ENCODE measurements at places on chromosomes 3 and 15.
A peak's percentile ranks its signal among the peaks of the same experiment; 100 is the strongest.

- peak; percentile 98 for DNase-seq
Measured at GRCh38 chr15:35481992-35482391, 64.0 kb downstream of the DPH6 start.

DNA sequence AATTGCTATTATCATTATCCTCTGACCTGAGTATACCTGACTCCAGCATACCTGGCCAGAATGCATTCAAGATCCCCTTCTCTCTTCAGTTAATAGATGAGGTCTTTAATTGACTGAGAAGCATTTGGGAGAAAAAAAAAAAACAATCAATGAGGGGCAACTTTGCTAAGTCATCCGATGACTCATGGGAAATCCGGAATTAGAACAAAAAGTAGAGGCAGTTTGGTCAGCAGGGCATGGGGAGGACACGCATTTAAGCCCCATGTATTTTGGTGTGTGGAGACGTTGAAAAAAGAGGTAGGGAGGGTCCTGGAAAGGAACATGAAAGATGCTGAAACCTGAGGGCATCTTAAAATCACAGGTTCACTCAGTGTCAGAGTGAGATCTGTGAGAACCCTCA is 256.2 kb downstream of the RORA start:
- peak; percentile 34 for DNase-seq

DNA sequence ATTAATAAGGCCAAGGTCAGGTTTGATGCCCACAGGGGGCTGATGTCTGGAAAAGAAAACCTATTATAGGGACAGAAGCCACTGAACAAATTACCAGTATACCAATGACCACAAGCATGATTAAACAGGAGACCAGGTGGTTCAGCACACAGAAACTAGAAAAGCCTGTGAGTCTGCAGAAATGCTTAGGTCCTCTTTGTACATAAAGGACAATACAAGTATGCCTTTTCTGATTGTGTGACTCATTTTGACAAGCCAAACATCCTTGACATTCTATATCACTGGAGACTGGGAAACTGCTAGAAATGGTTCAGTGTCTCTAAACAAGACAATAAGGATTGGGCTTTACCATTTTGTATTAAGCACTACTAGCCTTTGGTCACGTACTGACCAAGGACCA is 113.2 kb upstream of the MYO5C start:
- peak; percentile 62 for DNase-seq

DNA sequence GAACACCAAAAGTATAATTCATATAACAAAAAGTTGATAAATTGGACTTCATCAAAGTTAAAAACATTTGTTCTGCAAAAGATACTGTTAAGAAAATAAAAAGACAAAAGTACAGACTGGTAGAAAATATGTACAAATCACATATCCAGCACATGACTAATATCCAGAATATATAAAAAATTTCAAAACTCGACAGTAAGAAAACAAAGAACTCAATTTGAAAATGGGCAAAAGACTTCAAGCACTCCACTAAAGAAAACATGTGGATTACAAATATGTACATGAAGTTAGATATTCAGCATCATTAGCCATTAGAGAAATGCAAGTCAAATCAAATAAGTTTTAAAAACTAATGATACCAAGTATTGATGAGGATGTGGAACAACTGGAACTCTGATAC is 6.7 kb downstream of the GK5 start:
- DNase-seq = no peak

DNA sequence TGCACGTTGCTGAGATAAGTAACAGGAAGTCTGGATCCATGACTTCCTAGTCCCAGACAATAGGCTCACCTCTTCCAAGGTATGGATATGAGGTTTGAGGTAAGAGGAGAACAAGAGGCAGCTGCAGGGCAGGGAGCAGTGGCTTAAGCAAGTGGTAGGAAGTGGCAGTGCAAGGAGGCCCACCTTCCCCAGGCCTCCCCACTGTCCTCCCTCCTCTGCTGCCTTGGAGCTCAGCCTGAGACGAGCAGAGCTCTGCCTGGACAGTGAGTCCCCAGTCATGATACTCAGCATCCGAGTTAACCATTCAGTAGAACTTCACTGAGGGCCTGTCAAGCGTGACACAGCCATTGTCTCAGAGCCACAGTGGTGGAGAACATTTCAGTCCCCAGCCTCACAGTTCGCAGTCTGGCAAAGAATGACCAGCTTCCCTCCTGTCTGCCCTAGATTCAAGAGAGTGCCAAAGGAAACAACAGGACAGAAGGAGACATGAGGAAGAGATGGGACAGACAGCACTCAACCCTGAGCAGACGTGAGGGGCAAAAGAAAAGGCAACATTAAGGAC is 41.4 kb upstream of the BOC start:
- DNase-seq = no peak

GRCh38 chr3:57673156-57673555 is 19.7 kb downstream of the DENND6A start:
- DNase-seq = no peak

- peak; percentile 92 for DNase-seq
Measured at GRCh38 chr3:169478566-169479313, 184.8 kb downstream of the MECOM start.

GRCh38 chr3:49378249-49378895 is 20.2 kb upstream of the GPX1 start:
- peak; percentile 52 for DNase-seq

GRCh38 chr3:125110876-125111480 is 55.2 kb upstream of the HEG1 start:
- DNase-seq = no peak

DNA sequence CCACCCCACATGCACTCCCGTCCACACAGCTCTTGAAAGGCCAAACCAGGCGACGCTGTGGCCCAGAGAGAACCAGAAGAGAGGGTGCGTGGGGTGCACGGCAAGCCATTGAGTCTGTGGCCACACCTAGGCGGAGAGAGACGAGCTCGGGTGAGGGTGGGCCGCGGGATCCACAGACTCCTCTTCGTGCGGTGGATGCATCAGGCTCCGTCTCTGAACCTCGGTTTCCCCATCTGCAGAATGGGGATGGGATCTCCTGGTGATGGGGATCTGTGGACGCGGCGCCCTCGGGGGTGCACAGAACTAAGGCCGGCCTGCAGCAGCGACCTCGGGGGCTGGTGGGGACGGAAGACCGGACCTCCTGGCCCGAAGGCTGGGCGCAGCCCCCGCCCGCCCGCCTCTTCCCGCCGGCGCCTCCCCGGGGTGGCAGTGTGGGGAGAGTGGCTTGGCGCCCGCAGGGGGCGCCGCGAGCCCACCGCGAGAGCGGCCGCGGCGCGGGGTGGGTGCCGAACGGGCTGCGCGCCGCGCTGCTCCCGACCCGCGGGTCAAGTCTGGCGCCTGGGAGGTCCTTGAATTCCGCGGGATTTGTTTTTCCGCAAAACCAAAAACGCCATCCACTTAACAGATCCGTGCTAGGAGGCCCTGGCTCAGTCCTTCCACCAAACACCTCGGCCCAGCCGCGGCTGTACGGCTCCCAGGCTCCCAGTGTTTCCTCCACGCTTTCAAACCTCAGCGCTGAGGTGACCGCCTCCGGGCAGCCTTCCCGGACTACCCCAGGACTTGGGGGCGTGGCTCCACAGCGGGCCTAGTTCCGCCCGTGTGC is 13.2 kb upstream of the ADPGK start:
- peak; percentile 15 for DNase-seq

- DNase-seq = no peak
Measured at GRCh38 chr3:119221779-119222320, 18.8 kb downstream of the B4GALT4 start.

GRCh38 chr3:136512381-136512780 is 239.8 kb downstream of the STAG1 start:
- DNase-seq = no peak

GRCh38 chr3:197031315-197032285 is 2.0 kb upstream of the MELTF start:
- peak; percentile 99 for DNase-seq

DNA sequence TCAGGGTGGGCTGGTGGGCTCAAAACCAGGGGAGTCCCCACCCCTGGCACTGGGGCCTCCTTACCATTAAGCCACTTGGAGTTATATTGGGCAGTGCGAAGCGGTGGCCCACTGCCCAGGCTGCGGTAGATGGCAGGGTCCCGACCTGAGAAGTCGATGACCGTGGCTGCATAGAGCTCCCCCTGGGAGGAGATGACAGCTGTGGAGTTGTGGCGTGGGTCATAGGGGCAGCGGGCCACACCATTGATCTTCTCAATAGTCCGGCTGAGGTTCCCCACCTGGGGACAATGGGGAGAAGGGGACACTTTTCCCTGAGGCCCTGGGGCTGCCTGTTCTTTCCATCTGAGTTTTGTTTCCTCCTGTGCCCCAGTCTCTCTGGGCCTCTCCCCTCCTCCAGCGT is 99.8 kb downstream of the SEMA5B start:
- no peak for DNase-seq

DNA sequence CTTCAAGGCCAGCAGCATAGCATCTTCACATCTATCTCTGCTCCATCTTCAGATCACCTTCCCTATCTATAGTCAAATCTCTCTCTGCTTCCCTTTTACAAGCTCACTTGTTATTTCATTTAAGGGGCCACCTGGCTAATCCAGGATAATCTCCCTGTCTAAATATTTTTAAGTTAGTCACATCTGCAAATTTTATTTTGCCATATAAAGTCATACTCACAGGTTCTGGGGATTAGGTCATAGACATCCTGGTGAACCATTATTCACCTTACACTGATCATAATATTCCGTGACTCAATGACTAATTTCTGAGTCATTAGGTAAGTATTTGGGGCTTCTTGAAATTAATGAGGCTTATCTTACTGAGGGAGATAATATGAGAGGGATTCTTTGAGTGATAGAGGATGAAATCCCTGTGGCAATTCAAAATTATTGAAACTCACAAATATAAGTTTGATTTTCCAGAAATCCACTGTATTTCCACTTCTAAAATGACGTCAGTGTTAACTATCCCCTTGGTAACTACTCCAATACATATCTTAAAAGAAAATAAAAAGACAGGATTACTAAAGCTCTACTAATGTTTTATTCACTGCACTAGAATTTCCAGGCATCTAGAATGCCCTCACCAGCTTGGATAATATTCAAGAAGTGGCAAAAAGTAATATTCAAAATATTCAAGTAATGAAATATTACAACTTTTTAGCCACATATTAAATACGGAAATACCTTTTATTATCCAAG is 93.7 kb upstream of the RBMS3 start:
- DNase-seq = peak; percentile 93

DNA sequence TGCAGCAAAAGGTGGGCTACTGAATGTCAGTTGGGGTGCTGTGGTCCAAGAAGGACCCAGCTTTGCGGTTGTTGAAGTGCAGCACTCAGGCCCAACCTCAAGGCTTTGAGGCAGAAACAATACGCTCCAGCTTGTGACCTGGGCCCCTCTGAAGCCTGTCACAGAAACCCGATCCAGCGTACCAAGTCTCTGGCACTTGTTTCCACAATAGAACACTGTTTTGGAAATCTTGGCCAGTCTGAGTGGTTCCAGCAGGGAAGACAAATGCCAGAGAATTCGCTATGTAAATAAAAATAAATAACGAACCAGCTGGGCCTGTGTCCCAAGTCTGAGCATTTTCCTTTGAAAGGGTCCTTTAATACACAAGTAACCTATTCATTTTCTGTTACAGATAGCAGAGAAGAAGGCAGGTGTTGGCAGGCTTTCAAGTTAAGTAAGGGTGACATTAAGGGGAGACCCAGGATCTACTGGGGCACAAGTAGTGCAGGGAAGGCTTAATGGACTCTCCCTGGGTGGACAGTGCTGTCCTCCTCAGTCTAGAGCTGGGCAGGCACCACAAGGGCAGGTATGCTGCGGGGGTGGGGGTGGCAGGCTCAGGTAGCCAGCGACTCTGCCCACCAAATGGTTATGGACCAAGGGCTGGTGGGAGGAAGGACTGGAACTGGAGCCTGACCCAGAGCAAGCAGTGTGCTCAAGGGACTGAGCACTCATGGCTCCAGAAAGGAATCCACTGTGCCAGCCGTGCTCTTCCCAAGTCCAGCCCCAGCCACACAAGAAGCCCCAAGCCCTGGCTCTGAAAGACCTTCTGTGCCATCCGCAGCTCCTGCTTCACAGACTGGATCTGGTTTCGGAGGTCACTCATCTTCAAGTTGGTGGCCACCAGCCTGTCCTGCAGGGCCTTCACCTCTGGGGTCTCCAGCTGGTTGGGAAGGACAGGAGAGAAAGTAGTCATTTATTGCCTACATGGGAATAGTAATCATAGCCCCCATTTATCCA is 26.3 kb downstream of the CCDC13 start:
- no peak for DNase-seq

- DNase-seq = no peak
Measured at GRCh38 chr15:61680260-61681037, 379.8 kb downstream of the VPS13C start.

DNA sequence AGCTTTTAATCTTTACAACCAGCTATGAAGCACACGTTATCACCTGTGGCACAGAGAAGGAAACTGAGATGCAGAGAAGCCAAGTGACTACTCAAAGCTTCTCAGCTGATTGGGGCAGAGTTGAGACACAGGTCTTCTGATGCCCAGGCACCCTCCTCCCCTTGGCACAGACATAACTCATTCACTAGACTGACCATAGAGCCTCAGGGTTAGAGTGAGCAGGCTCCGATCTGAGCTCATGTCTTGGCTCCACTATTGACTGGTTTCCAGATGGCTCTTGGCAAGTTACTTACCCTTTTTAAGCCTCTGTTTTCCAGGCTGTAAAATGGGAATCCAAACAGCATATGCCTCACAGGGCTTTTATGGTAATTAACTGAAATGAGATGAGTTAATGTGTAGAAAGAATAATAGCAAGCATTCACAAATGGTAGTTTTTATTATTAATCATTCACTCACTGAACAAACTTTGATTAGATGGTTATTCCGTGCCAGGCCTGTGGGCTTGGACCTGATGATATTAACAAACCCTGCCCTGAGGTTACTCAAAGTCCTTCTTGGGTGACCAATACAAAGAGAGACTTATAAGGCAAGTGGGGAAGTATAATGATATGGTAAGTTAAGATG is 184.3 kb downstream of the ANXA2 start:
- no peak for DNase-seq

GRCh38 chr3:194711913-194712312 is 26.2 kb downstream of the FAM43A start:
- peak; percentile 97 for DNase-seq

DNA sequence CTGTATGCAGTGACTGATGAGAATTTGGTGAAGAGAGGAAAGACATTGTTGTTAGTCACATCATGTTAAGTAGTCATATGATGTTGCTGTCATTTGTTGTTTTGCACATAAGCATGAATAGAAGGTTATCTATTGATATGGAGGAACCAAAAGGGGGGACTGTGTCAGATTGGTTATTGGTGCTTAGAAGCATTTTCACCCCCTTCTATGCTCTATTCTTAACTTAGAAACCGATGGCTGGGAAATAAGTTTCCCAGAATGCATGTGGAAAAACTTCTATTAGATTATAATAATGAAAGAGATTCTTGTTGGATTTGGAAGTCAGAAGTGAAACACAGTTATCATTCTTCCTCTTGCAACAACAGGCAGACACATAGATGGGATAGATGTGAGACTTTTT is 33.2 kb upstream of the CADM2 start:
- no peak for DNase-seq

- DNase-seq = no peak
Measured at GRCh38 chr3:51751287-51751686, 27.8 kb downstream of the IQCF6 start.

- no peak for DNase-seq
Measured at GRCh38 chr15:99120050-99120777, 15.3 kb downstream of the SYNM start.

Data from epithelial cell of esophagus (primary cell).